ACHN (cell line): ENCODE measurements at places on chromosomes 13 and 19.

- peak; percentile 17 for DNase-seq
Observed at GRCh38 chr13:36298535-36299068, 988 bp upstream of the CCDC169 start.

GRCh38 chr19:38977445-38978325, 2.1 kb upstream of the FBXO17 start:
- no peak for DNase-seq

DNA sequence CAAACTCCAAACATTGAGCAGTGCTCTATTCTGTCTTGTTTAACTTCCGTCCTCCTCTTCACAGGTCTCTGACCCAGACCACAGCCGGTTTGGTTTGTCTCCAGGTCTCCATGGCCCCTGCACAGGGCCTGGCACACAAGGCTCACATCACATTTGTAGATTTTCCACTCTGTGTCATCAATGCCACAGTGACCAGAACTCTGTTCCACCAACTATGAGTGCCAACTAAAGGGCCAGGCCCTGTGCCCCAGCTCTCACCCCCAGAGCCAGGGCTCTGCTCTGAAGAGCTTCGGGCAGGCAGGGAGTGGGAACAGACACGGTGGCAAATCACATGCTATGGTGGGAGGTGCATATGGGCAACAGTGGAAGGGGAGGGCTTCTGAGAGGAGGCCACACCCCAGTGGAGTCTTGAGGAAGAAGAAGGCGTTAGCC, 16.0 kb downstream of the SMG9 start:
- DNase-seq: no peak

DNA sequence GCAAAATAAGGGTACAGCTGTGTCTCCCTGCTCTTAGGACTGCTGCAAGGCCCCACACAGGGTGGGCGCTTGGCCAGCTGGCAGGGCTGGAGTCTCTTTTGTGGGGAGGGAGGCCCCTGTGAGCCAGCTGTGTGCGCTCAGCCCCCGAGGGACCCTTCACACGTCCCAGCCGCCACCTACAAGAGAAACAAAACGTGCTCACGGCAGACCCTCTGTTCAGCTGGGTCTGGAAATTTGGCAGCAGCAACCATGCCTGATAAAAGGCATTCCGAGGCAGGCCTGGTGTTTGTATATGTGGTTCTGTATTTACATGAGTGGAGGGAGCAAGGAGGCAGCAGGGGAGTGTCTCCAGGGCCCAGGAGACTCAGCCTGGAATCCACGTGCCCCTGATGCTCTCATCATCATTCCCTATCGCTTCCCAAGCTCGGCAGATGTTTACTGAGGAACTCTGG, 49.7 kb downstream of the CRTC1 start:
- DNase-seq: no peak

GRCh38 chr19:31312009-31312676, 37.1 kb downstream of the TSHZ3 start:
- DNase-seq: no peak

GRCh38 chr13:113358653-113359190, 5.2 kb downstream of the GRTP1 start:
- no peak for DNase-seq

DNA sequence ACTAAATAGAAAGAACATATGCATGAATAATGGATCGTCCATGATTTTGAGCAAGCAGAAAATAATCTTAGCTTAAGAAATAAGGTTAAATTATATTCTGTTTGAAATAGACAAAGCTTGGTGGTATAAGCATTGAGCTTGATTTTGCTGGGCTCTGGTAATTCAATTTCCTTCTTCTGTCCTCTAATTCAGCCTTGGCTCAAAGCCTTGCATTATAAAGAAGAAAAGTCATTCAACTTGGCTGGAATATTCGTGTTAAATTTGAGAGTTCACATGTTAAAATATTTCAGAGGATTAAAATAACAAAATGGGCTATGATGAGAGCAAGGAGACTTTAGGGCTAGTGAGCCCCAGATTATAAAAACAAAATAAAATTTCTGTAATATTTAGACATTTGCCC, 415.4 kb upstream of the PCDH20 start:
- no peak for DNase-seq

GRCh38 chr13:83895994-83896580, 13.8 kb upstream of the SLITRK1 start:
- DNase-seq: no peak

DNA sequence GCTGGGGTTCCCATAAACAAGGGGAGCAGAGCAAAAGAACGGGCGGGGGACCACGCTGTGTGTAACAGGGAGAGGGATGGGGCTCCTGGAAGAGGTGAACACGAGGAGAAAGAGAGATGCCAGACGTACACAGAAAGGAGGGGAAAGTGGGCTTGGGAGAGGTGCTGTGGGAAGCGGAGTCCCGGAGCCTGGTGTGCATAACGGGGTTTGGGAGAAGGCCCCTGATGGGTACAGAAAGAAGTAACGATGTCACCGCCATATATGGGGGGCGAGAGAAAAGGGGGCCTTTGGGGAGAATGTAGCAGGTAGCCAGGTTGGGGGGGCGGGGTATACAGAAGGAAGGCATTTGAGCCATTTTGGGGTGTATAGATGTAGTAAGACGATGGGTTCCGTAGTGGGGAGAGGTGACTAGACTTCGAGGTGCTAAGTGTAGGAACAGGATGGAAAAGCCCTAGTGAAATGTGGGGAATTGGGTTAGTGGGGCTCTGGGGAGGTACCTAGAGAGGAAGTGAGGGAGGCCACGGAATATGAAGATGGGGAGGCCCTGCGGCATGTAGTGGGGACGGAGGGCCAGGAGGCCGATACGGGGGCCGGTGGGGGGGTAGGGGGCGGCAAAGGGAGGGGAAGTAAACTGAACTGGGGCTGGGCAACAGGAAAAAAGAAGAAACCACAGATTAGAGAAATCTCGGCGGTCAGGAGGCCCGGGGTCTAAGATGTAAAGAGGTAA, 787 bp downstream of the ZNF580 start:
- no peak for DNase-seq

DNA sequence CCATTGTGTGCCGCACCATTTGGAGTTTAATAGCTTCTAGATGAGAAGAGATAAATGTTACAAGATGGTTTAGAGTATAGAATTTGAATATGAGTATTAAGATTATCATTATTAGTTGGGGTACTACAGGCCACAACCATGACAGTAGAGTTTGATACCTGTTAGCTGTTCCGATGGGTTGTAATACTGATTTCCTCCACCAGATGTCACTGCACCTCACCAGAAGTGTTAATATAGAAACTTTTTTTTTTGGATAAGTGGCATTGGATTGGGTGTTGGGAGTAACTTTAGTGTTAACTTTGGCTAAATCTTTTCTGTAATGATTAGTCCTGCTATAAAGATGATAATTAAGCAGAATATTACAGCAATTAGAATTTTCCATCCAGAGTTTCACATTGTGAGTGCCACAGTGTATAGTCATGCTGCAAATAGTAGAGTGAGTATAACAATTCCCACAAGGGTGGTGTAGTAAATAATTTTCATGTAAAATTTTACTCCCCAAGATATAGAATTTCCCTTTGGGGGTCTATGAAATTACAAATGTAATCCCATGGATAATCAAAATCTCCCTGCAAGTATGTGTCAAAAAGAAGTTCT, 56.3 kb downstream of the PSG3 start:
- peak; percentile 42 for DNase-seq

DNA sequence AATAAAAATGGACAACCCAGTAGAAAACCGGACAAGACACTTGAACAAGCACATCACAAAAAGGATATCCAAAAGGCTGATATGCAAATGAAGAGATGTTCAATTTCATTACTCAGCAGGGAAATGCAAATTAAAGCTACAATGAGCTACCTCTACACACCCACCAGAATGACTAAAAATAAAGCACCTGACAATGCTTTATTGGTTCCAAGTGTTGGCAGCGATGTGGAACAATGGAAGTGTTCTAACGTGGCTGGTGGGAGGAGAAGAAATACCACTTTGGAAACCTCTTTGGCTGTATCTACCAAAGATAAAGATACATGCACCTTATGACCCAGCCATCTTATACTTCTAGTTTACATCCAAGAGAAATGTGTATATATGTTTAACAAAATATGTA, 3.7 kb upstream of the ACP7 start:
- DNase-seq: no peak

- no peak for DNase-seq
Observed at GRCh38 chr13:18995259-18995873, 186.3 kb downstream of the TUBA3C start.

- DNase-seq: no peak
Observed at GRCh38 chr13:105370011-105370650, 1165.3 kb downstream of the EFNB2 start.

DNA sequence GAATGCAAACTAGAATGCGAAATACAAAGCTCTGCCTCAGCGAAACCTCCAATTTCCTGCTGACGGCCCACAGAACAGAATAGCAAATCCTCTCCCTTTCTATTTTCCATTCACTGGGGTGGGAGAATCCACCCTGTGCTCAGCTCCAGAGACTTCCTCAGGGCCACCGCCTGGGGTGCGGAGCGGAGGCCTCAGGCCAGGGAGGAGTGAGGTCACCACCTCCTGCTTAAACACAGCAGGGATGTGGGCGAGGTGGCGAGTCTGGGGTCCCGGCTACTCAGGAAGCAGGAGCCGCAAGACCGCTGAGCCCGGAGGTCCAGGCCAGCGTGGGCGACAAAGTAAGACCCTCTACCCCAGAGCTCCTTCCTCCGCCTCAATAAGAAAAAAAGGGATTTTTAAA, 666 bp upstream of the ZNF320 start:
- DNase-seq: no peak

DNA sequence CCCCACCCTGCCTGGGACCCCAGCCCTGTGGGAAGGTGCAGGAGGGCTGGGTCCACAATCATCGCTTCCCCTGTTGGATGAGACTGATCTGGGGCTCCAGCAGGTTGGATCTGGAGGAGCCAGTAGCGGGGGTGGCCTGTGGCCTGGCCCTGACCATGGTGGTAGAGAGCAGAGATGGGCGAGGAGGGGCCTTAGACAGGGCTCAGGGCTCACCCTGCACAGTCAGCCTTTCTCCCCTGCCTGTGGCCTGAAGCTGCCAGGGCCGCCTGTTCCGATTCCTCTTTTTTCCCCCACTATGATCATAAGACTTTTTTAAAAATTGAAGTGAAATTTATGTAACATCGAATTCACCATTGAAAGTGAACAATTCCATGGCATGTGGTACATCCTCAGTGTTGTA, 18.2 kb downstream of the SIN3B start:
- no peak for DNase-seq

GRCh38 chr13:58463841-58464240, 832.3 kb downstream of the PCDH17 start:
- no peak for DNase-seq

- no peak for DNase-seq
Observed at GRCh38 chr13:37134411-37135041, 29.1 kb upstream of the CSNK1A1L start.

- DNase-seq: no peak
Observed at GRCh38 chr19:30034321-30034720, 92.3 kb downstream of the URI1 start.

DNA sequence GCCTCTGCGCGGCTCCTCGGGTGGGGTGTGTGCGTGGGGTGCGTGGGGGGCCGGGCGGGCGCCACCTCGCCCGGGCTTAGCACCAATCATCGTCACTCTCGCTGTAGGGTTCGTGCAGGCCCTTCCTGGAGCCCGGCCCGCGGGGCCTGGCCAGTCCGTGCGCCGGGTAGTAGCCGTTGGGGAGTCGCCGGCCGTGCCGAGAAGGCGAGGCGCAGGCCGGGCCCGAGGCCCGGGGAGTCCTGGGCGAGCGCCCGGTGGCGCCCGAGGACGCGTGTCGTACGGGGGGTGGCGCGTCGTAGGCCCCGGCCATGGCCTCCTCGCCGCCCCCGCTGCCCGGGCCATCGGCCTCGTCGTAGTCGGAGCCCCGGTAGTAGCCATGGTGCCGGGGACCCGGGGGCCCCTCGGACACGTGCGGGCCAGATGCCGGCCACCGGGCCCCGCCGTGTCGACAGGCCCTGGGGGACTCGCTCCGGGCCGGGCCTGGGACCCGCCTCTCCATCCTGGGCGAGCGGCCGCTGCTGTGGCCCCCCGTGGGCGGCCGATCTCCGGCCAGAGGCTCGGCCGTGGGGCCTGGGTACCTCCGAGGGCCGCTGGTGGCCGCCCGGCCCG, 57.1 kb downstream of the IER2 start:
- DNase-seq: no peak

- DNase-seq: peak; percentile 35
Observed at GRCh38 chr19:6417713-6418561, 6.7 kb downstream of the KHSRP start.

- no peak for DNase-seq
Observed at GRCh38 chr13:81771951-81772350, 1431.0 kb upstream of the SPRY2 start.

DNA sequence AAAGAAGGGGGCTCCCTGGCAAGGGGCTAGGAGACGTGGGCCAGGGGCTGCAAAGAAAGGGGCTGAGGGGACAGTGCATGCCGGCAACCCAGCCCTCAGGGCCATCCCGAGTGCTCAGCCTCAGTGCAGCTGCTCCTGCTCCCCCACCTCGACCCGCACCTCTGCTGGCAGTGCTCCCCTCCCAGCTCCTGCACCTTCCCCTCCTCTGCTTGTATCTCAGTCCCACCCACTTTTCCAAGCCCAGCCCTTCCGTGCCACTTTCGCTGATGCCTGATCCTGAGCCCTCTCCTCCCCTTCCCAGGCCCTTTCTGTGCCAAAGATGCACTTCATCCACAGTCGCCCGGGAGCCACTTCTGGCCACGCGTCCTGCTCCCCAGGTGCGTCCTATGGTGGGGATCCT, 69.9 kb upstream of the KCTD15 start:
- DNase-seq: no peak

- no peak for DNase-seq
Observed at GRCh38 chr19:9498183-9498902, at the start of gene ZNF560. Gene ZNF560 (minus strand): TSS chr19:9498616. CDS start chr19:9475313, 23,303 bp downstream.

DNA sequence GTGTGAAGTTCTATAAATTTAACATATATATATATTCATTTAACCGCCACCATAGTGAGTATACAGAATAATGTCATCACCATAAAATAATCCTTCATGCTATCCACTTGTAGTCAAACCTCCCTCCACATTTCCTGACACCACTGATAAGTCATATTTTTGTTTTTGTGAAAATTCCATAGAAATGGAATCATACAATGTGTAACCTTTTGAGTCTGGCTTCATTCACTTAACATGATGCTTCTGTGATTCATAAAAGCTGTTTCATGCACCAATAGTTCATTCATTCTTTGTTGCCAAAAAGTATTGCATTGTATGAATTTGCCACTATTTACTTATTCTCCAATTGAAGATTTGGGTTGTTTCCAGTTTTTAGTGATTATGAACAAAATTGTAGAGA, 497.5 kb upstream of the PCDH20 start:
- peak; percentile 7 for DNase-seq
